CD4-positive, alpha-beta memory T cell (primary cell): ENCODE measurements at places on chromosomes 2 and 18. TPM values are rescaled to one million over a fixed set of nuclear protein-coding genes. Genes with fewer than 3 reads are reported as not detected.

Gene CPSF3
- 20.9 TPM for total RNA-seq

Gene TUBA4B
- total RNA-seq = not detected

Gene LINC00305
- total RNA-seq = not detected

Gene POTEI
- not detected for total RNA-seq

DNA sequence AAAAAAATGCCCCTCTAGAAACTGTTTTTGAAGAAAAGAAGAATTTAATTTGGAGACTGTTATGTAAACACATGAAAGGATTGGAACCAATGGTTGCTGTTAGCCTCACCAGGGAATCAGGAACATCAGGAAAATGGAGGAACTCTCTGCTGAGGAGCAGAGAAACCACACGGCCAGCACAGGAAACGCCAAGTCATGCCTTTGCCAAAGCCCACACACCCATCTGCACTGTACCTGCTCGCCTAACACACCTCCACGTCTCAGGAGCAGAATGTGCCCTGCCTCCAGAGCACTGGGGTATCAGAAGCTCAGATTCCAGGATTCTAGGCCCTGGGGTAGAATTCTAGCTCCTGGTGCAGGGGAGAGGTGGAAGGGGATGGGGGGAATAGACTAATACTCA lies 9.8 kb upstream of the SCYGR1 start:
- H3K27me3 ChIP-seq = no peaks in the 10 kb centered on the region
- H3K4me1 ChIP-seq = no peaks in the 10 kb centered on the region
- no peak for DNase-seq
- H3K4me3 ChIP-seq = no peak overlapping the region
- no peak overlapping the region for H3K27ac ChIP-seq
- no peaks in the 10 kb centered on the region for H3K36me3 ChIP-seq

GRCh38 chr2:126315828-126316227 lies 340.1 kb upstream of the GYPC start:
- no peaks in the 10 kb centered on the region for H3K36me3 ChIP-seq

- H3K27ac ChIP-seq = no peak overlapping the region
- H3K36me3 ChIP-seq = no peaks in the 10 kb centered on the region
Observed at GRCh38 chr2:165015052-165015642, 59.8 kb upstream of the SLC38A11 start.

GRCh38 chr2:221203856-221204255 lies 368.2 kb downstream of the EPHA4 start:
- DNase-seq = no peak
- no peaks in the 10 kb centered on the region for H3K27me3 ChIP-seq
- no peak overlapping the region for H3K4me3 ChIP-seq
- no peaks in the 10 kb centered on the region for H3K36me3 ChIP-seq
- H3K27ac ChIP-seq = no peak overlapping the region

- no peak for DNase-seq
- no peaks in the 10 kb centered on the region for H3K36me3 ChIP-seq
- H3K4me3 ChIP-seq = no peak overlapping the region
- no peak overlapping the region for H3K27ac ChIP-seq
- peaks cover 14% of the 10 kb centered on the region for H3K4me1 ChIP-seq
Observed at GRCh38 chr2:152161598-152161997, 14.0 kb downstream of the STAM2 start.

DNA sequence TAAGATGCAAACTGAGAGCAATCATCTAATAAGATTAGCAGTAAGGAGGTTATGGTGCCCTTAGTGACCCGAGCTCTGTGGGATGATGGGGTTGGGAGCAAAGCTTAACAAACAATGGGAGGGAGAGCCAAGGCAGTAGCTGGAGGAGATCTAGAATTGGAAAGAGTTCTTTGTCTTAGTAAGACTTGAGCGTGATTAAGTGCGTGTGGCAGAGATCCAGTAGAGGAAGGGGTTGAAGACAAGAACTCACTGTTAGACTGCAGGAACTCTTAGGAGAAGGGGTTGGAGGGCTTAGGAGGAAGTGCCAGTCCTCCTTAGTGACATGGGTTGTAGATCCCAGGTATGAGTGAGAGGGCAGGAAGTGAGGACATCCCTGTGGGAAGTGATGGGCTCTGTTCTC lies 184.7 kb downstream of the GFPT1 start:
- no peaks in the 10 kb centered on the region for H3K27me3 ChIP-seq
- H3K36me3 ChIP-seq = no peaks in the 10 kb centered on the region

DNA sequence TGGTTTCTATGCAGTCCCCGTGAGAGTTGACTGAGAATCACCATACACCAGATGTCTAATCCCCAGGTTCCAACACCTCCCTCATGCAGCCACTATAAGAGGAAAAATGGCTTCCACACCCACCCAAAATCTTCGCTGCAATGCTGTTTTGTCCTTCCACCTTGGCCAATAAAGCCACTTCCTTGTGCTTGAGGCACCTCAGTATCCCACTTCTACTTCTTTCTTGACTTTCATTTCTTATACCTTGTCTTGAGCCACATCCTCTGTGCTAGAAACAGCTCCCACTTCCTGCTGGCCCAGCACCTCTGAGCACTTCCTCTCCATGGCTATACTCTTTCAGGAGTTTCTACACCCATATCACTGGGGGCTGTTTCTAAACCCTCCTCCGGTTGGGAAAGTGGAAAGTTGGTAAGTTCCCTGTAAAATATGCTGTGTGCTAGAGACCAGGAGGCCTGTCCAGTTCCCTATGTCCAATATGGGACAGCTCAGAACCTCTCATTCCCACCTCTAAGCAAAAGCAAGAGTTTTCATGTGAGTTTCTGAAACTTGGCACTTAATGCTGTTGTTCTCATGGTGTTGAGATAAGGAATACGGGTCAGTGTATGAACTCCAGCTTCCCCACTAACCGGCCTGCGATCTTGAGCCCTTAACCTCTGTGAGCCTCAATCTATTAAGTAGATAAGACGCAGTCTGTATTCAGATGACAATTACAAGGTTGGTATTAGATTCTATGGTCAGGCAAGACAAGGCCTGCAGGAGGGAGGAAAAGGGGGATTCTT lies 209.1 kb upstream of the ID2 start:
- H3K36me3 ChIP-seq = no peaks in the 10 kb centered on the region
- H3K27me3 ChIP-seq = no peaks in the 10 kb centered on the region
- H3K4me3 ChIP-seq = no peak overlapping the region
- peak overlapping the region; percentile 38 for H3K27ac ChIP-seq

GRCh38 chr2:203469546-203469945 lies 65.6 kb downstream of the RAPH1 start:
- H3K4me3 ChIP-seq = no peak overlapping the region
- H3K4me1 ChIP-seq = no peaks in the 10 kb centered on the region
- no peaks in the 10 kb centered on the region for H3K36me3 ChIP-seq
- no peaks in the 10 kb centered on the region for H3K27me3 ChIP-seq
- no peak overlapping the region for H3K27ac ChIP-seq

DNA sequence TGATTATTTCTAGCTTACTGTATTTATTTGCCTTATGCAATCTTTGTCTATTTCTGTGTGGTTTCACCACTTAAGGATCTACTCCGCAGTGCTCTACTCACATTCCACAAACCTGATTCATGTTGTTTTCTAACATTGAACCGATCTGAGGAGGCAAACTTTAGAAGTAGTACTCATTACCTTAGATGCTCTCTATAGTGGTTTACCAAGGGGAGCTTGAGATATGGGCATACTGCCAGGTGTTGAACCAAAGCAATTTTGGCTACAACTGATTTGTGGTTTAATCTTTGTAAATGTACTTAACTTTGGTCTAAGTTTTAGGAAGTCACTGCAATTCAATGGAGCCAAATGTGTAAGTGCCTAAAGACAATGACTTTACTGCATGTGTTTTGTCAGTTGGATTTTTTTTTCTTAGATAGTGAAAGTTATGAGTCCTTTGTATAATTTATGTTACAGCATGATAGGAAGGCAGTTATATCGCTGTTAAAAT lies 50.1 kb downstream of the MAP2 start:
- H3K4me1 ChIP-seq = no peaks in the 10 kb centered on the region
- no peaks in the 10 kb centered on the region for H3K27me3 ChIP-seq
- no peak for DNase-seq
- H3K4me3 ChIP-seq = no peak overlapping the region
- H3K27ac ChIP-seq = no peak overlapping the region

- no peaks in the 10 kb centered on the region for H3K27me3 ChIP-seq
- H3K4me3 ChIP-seq = no peak overlapping the region
- H3K36me3 ChIP-seq = no peaks in the 10 kb centered on the region
- H3K27ac ChIP-seq = no peak overlapping the region
Observed at GRCh38 chr2:7432436-7432835, 515.2 kb downstream of the RNF144A start.

GRCh38 chr18:62954366-62954765 lies 239.0 kb downstream of the PHLPP1 start:
- H3K4me3 ChIP-seq = no peak overlapping the region
- no peak overlapping the region for H3K27ac ChIP-seq
- H3K36me3 ChIP-seq = no peaks in the 10 kb centered on the region
- H3K27me3 ChIP-seq = no peaks in the 10 kb centered on the region

DNA sequence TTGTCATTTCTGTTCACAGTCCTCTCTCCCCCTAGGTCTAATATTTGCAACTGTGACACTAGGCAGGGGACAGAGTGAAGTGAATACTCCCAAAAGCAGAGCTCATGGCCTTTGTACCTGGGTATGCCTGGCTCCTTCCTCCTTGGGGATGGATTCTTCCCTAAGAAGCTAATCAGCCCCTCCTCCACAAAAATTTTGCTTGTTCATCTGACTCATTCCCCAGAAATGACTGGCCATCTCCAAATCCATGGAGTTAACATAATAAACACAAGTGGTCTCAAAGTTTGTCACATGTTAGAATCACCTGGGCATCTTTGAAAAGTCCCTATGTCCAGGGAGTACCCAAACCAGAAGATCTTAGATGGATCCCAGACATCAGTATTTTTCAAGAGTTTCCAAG lies 65.3 kb downstream of the SUCLG1 start:
- H3K27ac ChIP-seq = no peak overlapping the region
- H3K4me3 ChIP-seq = no peak overlapping the region
- no peaks in the 10 kb centered on the region for H3K27me3 ChIP-seq
- DNase-seq = no peak
- H3K4me1 ChIP-seq = no peaks in the 10 kb centered on the region

- peaks cover 90% of the 10 kb centered on the region for H3K4me1 ChIP-seq
- H3K36me3 ChIP-seq = no peaks in the 10 kb centered on the region
- H3K4me3 ChIP-seq = no peak overlapping the region
Observed at GRCh38 chr2:197219636-197220035, 90.9 kb downstream of the ANKRD44 start.

DNA sequence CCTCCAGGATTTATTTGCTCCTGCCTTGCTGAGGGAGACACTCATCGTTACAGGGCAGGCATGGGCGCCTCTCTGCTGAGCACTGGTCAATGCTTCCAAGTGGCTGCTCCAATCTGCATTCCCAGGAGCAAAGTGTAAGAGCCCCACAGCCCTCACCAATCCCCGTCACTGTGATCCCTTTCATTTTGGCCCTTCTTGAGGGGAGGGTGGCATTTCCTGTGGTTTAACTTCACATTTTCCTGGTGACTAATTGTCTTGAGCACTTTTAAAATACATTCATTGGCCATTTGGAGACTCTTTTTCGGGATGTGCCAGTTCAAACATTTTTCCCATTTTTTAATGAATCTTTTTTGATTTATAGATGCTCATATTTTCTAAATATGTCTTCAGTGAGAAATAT lies 33.0 kb downstream of the TPO start:
- H3K36me3 ChIP-seq = no peaks in the 10 kb centered on the region
- no peak overlapping the region for H3K27ac ChIP-seq
- no peak for DNase-seq
- no peak overlapping the region for H3K4me3 ChIP-seq

- DNase-seq = no peak
- H3K36me3 ChIP-seq = no peaks in the 10 kb centered on the region
- no peak overlapping the region for H3K4me3 ChIP-seq
- peaks cover 3% of the 10 kb centered on the region for H3K27me3 ChIP-seq
- H3K4me1 ChIP-seq = no peaks in the 10 kb centered on the region
Observed at GRCh38 chr2:102540882-102541281, 67.9 kb downstream of the SLC9A4 start.

- no peak overlapping the region for H3K4me3 ChIP-seq
- peaks cover 85% of the 10 kb centered on the region for H3K4me1 ChIP-seq
- no peak for DNase-seq
- H3K36me3 ChIP-seq = peaks cover 21% of the 10 kb centered on the region
- H3K27ac ChIP-seq = no peak overlapping the region
Observed at GRCh38 chr2:197138506-197138905, 172.1 kb downstream of the ANKRD44 start.

- no peaks in the 10 kb centered on the region for H3K4me1 ChIP-seq
- no peak overlapping the region for H3K4me3 ChIP-seq
- no peak overlapping the region for H3K27ac ChIP-seq
- no peaks in the 10 kb centered on the region for H3K36me3 ChIP-seq
- no peak for DNase-seq
Observed at GRCh38 chr18:33665641-33666040, 87.6 kb downstream of the ASXL3 start.

DNA sequence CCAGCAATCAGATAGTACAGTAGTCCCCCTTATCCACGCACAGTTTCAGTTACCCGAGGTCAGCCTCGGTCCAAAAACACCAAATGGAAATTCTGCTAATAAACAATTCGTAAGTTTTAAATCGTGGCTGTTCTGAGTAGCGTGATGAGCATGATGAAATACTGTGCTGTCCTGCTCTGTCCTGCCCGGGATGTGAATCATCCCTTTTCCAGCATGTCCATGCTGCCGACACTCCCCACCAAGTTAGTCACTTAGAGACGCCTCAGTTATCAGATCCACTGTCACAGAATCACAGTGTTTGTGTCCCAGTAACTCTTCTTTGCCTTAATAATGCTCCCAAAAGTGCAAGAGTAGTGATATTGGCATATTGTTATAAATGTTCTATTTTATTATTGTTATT lies 62.1 kb downstream of the MEX3C start:
- no peaks in the 10 kb centered on the region for H3K36me3 ChIP-seq
- no peak overlapping the region for H3K4me3 ChIP-seq
- H3K27ac ChIP-seq = no peak overlapping the region
- H3K27me3 ChIP-seq = no peaks in the 10 kb centered on the region

GRCh38 chr2:67626656-67627055 lies 229.5 kb downstream of the ETAA1 start:
- no peaks in the 10 kb centered on the region for H3K27me3 ChIP-seq
- no peak overlapping the region for H3K27ac ChIP-seq
- no peaks in the 10 kb centered on the region for H3K36me3 ChIP-seq
- H3K4me3 ChIP-seq = no peak overlapping the region

- H3K4me3 ChIP-seq = no peak overlapping the region
- H3K36me3 ChIP-seq = no peaks in the 10 kb centered on the region
- no peak overlapping the region for H3K27ac ChIP-seq
- no peaks in the 10 kb centered on the region for H3K27me3 ChIP-seq
- no peak for DNase-seq
Observed at GRCh38 chr18:53991805-53992204, 232.7 kb downstream of the MBD2 start.

DNA sequence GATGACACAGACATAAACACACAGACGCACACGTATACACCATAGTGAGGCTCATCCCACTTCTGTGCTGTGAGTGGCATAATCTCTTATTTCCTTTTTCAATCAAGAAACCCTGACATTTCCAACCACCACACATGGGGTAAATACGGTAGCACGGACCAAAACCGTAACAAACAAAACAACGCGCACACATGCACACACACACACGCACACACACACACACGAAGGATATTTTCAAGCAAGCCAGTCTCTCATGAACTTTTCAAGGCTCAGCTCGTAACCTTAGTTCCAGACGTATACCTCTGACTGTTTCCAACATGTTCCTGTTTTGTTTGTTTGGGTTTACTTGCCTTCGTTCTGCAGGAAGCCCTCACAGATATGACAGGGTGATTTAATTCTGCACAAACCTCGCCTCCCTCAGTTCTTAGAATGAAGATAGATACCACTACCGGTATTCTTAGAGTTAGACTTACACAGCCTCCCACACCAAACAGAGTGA lies 119.8 kb downstream of the BCL2 start:
- DNase-seq = peak; percentile 72
- H3K4me3 ChIP-seq = peak overlapping the region; percentile 65

GRCh38 chr18:12049978-12050811 lies 43.4 kb upstream of the ANKRD62 start:
- H3K4me3 ChIP-seq = no peak overlapping the region
- H3K4me1 ChIP-seq = no peaks in the 10 kb centered on the region
- no peak for DNase-seq
- no peaks in the 10 kb centered on the region for H3K27me3 ChIP-seq
- H3K27ac ChIP-seq = no peak overlapping the region
